Activated CD8-positive, alpha-beta T cell treated with anti-CD3 and anti-CD28 coated beads for 36 hours (primary cell): ENCODE measurements at places on chromosomes 6 and 20. TPM values are rescaled to one million over a fixed set of nuclear protein-coding genes. Genes with fewer than 3 reads are reported as not detected.

GRCh38 chr6:108116546-108117426 lies 42.2 kb upstream of the OSTM1 start:
- DNase-seq: no peak

- DNase-seq: no peak
These were observed 19.5 kb upstream of the DAAM2 start for GRCh38 chr6:39772559-39773273.

DNA sequence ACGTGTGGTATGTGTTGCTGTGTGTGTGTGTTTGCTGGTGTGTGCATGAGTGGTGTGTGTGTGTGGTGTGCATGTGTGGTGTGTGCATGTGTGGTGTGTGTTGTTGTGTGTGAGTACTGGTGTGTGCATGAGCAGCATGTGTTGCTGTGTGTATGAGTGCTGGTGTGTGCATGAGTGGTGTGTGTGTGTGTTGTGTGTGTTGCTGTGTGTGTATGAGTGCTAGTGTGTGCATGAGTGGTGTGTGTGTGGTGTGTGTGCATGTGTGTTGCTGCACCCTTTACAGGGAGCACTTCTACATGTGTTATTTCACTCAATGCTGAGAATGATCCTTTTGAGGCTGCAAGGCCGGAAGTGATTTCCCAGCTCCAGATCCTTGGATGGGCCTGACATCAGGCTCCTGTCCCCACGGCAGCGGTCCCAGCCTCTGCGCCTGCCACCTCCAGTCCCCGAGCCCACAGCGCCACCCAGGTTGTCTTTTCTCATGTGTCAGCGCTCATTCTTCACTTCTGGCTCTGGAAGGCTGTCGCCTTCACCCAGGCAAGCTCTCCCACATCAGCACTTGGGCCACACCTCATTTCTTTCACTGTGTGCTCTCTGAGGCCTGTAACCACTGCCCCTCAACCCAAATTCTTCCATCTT lies 2.6 kb downstream of the NPEPL1 start:
- DNase-seq: no peak

Gene RNASET2
- 70.2 TPM for total RNA-seq

- no peak for DNase-seq
These were observed 106.7 kb upstream of the PLEKHG1 start for GRCh38 chr6:150492941-150493340.
